Fibroblast of lung (primary cell): ENCODE measurements at places on chromosomes 12 and 14.
A peak's percentile ranks its signal among the peaks of the same experiment; 100 is the strongest.

DNA sequence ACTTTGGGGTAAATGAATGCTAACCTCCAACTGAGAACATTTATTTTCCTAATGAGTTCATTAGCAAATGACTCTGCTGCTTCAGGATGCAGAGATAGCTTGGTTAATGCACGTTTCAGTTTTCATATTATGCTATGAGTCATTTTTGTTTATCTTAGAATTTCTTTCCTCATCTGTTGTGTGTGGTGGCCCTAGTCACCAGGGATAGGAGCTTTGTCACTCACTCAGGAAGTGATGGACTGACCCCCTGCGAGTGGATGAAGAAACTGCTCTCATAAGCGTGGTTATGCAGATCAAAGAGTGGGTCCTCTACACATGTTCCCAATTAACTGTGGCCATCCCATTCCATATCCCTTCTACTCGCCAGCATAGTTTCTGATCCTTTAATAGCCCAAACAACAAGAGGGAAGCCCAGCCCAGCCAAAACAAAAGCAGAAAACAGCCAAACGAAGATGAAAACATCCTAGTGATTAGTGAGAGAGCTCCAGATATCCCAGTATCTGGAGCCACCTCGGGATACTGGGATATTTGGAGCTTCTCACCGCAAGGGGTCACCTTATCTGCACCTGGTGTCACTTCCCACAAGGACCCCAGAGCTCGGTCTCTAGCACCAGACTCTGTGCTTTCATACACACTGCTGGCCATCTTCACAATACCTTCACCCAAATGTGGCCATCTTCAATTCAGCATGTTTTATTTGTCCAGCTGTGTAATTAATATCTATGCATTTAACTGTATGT is 8.6 kb downstream of the TC2N start:
- peak; percentile 21 for DNase-seq

DNA sequence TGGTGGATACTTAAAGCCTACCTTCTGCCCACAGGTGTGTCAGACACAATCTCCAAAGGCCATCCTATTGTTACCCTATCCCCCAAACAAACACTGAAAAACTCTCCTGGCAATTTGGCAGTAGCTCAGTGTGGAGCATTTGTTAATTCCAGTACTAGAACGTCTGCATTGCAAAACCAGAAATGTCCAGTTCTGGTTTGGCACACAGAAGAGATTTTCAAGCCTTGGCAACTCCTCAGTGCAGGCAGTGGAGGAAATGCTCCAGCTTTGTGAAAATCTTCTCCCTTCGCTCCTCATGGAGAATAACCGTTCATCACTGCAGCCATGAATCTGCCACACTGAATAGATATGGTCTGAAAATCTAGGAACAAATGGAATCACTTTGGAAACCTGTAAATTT is 5.3 kb upstream of the SOCS2 start:
- peak; percentile 27 for DNase-seq

DNA sequence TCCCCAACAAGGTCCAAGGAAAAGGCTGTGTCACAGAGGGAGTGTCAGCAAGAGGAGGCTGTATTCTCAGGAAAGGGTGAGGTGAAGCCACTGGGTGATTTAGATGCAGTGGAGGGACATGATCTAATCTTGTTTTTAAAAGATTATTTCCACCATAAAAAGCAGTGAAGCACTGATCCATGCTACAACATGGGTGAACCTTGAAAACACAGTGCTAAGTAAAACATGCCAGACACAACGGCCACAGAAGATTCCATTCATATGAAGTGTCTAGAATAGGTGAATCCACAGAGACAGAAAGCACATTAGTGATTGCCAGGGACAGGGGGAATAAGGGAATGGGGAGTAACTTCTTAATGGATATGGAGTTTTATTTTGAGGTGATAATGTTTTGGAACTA is 12.8 kb downstream of the RITA1 start:
- DNase-seq, result peak; percentile 62

GRCh38 chr12:68623059-68623458 is 12.4 kb downstream of the RAP1B start:
- DNase-seq, result no peak

- no peak for DNase-seq
Measured at GRCh38 chr12:129964300-129964699, 60.5 kb upstream of the TMEM132D start.

- DNase-seq, result no peak
Measured at GRCh38 chr12:119460876-119461275, 126.3 kb downstream of the CCDC60 start.

GRCh38 chr12:42609605-42610004 is 20.1 kb upstream of the PRICKLE1 start:
- peak; percentile 23 for DNase-seq

DNA sequence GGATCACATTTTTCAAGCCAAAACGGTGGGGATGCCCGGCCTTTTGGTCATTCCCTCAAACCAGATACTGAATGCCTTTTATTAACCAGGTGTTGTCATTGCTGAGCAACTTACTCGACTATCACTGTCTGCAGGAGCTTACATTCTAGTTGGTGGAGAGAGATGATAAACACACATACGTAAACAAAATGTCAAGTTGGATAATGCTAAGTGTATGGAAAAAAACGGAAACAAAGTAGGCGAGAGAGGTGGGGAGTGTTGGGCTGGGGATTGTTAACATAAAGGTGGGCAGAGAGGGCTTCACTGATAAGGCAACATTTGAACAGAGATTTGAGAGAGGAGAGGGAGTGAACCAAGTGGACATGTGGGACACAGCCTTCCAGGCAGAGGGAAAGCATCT is 4.5 kb downstream of the C12orf43 start:
- DNase-seq, result no peak

- peak; percentile 58 for DNase-seq
Measured at GRCh38 chr14:68796418-68797101, 3.7 kb upstream of the ZFP36L1 start.

DNA sequence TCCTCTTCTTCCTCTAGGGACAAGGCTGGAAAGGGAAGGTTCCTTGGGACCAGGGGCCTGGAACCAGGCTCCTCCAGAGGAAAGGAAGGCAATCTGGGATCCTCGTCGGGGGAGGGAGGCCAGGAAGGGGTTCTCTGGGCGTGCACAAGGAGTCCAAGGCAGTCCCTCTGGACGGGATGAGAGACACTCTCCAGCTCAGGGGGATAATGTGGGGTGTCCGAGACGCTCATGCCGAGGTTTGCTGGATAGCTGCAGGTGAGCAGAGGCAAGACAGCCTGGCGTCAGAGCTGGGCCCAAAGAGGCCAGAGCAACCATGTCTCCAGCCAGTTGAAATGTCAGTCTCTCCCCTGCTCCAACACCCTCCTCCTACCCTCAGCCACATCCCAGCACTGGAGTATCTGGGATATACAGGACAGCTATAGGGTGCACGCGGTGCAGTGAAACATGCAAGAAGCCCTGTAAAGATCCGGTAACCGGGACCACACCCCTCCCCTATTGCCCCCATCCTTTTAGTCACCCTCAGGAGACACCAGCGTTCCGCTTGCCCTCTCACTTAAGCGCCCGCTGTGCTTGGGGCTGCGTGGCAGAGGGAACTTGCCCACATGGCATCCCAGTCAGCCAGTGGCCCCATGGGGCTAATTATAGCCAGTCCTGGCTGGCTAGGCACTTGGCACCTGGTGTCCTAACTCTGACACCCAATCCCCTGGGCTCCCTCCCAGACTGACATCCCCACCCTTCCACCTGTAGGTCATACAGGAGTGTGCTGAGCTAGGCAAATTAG is at the start of gene KLHL33:
Gene KLHL33, minus strand, starts transcription at position 585 of the 781 bp plus-strand sequence. Its CDS starts 355 bp downstream, at position 230.
- DNase-seq, result no peak

DNA sequence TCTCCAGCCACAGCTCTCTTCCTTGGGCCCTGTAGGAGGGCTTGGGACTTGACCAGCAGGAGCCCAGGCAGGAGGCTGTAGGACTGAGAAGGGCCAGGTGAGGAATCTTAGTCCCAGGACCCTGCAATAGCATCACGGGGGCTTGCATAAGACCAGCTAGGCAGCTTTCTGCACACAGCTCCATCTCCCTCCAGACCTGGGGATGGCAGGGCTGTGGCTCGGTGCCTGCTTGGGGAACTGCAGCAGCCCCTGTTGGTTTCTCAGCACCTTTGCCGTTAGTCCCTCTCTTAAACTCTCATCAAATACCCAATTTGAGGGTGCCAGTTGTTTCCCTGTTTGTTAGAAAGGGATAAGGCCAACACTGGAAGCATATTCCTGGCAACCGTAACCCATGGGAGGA is 14.3 kb downstream of the DIO3 start:
- no peak for DNase-seq

GRCh38 chr12:114812384-114812783 is 128.4 kb upstream of the TBX3 start:
- DNase-seq, result no peak

DNA sequence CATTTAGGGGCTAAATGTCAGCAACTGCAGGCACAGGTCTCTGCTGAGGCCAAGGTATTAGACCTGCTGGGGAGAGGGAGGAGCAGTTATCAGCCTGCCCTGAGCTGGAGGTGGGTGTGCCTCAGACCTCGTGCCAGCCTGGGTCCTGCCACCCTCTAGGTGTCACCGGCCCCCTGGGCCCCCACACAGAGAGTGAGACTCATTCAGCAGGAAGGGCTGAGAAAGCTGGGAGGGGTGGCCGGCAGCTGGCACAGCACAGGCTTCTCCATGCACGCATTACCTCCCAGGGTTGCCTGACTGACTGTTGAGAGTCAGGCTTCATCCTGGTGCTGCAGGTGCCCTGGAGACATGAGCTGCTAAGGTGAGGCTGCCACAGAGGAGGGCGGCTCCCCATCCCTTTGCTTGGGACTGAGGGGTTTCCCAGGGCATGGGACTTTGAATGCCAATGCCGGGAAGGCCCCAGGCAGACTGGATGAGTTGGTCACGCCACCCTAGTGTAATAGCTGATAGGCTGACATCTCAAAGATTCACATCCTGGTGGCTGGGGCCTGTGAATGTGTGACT is 75.3 kb upstream of the C14orf180 start:
- DNase-seq, result no peak

- no peak for DNase-seq
Measured at GRCh38 chr12:53222806-53223261, 9.2 kb downstream of the RARG start.

DNA sequence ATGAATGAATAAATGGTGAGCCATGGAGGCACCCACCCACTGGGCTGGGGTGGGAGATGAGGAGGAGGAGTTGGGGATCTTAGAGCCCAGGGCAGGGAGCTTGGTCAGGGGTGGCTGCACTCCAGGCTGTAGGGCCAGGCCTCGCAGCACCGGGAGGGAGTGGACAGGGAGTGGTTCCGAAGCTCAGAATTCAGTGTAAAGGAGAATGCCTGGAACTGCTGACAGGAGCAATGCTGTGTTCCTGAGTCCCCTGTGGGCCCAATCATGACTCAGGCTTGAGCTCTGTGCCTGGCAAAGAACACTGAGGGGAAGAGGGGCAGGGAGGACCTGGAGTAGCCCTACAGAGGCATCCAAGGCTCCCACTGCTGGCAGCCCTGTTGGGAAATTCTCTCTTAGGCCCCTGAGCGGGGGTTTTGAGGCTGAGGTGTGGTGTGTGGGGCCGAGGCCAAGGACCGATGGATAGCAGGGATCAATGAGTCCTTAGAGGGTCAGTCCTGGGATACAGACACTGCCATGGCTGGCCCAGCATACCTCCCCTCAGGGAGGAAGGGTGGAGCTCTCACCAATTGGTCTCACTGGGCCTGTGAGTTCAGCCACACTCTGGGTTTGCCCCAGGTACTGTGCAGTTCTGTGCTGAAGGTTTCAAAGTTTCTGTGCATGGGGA is 9.5 kb upstream of the RABGGTA start:
- DNase-seq, result no peak

GRCh38 chr14:63551332-63551731 is 8.2 kb upstream of the PPP2R5E start:
- DNase-seq, result peak; percentile 25

DNA sequence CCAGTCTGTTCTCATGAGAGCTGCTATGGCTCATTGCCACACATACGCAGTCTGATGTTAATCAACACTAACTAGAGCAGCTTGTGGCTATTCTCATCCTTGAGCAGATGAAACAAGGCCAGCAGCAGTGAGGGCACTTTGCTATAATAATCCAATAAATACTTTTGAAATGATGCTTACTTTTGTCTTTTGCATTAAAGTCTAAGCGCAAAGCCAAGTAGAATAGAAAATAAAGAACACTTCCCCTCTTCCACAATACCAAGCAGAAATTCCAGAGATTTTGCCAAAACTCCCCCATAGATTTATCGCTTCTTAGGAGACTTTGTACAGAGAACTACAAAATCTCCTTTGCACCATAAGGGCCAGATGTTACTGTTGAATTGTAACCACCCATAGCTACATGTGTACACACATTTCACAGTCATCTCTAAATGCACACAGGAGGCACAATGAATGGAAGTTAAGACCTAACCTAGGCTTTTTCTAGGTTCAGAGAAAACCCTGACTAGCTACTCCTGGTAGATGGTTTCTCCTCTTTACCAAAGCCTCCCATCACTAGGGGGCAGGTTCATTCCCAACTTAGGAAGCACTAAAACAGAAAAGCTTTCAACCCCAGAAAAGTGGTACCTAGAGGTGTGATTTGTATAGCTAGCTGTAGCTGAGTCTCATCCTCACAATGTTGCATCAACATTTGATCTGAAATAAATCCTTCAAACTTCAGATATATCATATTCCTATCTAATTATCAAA is 119.3 kb downstream of the HMGA2 start:
- no peak for DNase-seq

- DNase-seq, result no peak
Measured at GRCh38 chr12:92478692-92479091, 224.1 kb upstream of the PLEKHG7 start.

DNA sequence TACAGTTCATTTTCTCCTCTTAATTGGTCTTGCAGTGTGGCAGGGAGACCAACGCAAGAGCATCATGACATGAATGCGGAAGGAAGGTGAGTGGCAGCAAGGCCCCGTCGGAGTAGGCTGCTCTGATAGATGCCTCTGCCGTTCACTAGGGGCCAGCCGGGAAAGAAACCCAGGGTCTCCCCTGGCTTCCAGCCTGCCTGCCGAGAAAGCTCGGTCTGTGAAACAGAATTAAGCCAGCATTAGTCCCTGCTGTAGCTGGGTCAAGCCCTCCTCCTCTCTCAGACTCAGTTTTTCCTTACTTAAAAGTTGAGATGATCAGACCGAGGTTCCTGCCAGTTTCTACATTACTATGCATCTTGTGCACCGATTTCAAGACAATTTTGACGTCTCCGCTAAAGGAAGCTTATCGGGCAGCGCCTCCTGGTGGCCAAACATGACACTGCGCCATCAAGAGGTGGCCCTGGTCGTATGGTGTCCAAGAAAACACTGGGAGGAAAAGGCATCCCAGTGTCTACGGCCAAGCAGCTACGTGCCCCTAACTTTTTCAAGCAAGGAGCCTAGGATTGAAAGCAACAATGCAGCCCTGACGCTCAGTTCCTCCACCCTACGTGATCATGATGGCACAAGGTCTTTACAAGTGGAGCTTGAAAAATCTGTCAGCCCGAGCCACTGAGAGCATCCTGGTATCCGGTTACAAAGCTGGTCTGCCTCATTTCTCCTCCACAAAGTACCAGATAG is 131.6 kb downstream of the KSR2 start:
- DNase-seq, result peak; percentile 67
